Osteoblast (primary cell): ENCODE measurements at places on chromosomes 1 and 21. TPM values are rescaled to one million over a fixed set of nuclear protein-coding genes. Genes with fewer than 3 reads are reported as not detected.
A peak's percentile ranks its signal among the peaks of the same experiment; 100 is the strongest.

DNA sequence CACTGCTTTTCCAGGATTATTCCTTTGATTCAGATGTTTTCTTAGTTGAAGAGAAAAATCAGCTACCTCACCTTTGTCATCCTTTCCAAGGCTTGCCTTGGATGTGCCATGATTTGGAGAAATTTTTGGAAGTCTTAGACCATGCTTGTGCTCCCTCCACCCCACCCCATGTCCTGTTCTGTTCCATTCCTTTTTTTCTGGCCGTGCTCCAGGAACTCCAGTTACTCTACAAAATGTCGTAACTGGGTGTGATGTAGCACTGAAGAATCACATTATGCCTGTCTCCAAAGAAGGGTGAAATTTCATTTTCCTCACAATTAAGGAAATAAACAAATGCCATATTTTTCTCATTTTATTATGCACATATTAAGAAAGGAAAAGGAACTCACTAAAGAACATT, 217.8 kb upstream of the ZRANB2 start:
- H3K4me3 ChIP-seq: no peak overlapping the region
- H3K27me3 ChIP-seq: no peaks in the 10 kb centered on the region
- H3K27ac ChIP-seq: no peak overlapping the region

GRCh38 chr1:40081871-40082270, 15.2 kb downstream of the PPT1 start:
- no peak overlapping the region for H3K4me3 ChIP-seq
- H3K27me3 ChIP-seq: no peaks in the 10 kb centered on the region
- H3K4me1 ChIP-seq: peaks cover 9% of the 10 kb centered on the region
- no peak for DNase-seq
- peaks cover 33% of the 10 kb centered on the region for H3K36me3 ChIP-seq

- no peak overlapping the region for H3K27ac ChIP-seq
- no peaks in the 10 kb centered on the region for H3K36me3 ChIP-seq
- peak; percentile 86 for DNase-seq
- H3K27me3 ChIP-seq: no peaks in the 10 kb centered on the region
Observed at GRCh38 chr1:46333300-46334029, 7.1 kb upstream of the NSUN4 start.

- peaks cover 22% of the 10 kb centered on the region for H3K4me1 ChIP-seq
- H3K27ac ChIP-seq: peak overlapping the region; percentile 95
- peak overlapping the region; percentile 43 for H3K4me3 ChIP-seq
- H3K36me3 ChIP-seq: no peaks in the 10 kb centered on the region
- peaks cover 5% of the 10 kb centered on the region for H3K27me3 ChIP-seq
Observed at GRCh38 chr1:153490272-153491051, 30.0 kb upstream of the S100A7 start.

- no peak for DNase-seq
- H3K27ac ChIP-seq: no peak overlapping the region
- H3K27me3 ChIP-seq: peaks cover 33% of the 10 kb centered on the region
- no peak overlapping the region for H3K4me3 ChIP-seq
- no peaks in the 10 kb centered on the region for H3K4me1 ChIP-seq
- no peaks in the 10 kb centered on the region for H3K36me3 ChIP-seq
Observed at GRCh38 chr1:26154750-26155149, 4.1 kb upstream of the FAM110D start.

GRCh38 chr1:42014823-42015222, 96.1 kb upstream of the HIVEP3 start:
- H3K4me1 ChIP-seq: no peaks in the 10 kb centered on the region
- H3K36me3 ChIP-seq: no peaks in the 10 kb centered on the region
- no peaks in the 10 kb centered on the region for H3K27me3 ChIP-seq
- no peak for DNase-seq

- DNase-seq: peak; percentile 36
- H3K27me3 ChIP-seq: no peaks in the 10 kb centered on the region
- no peak overlapping the region for H3K4me3 ChIP-seq
- H3K36me3 ChIP-seq: peaks cover 3% of the 10 kb centered on the region
Observed at GRCh38 chr1:6694121-6694713, 7.4 kb downstream of the DNAJC11 start.

DNA sequence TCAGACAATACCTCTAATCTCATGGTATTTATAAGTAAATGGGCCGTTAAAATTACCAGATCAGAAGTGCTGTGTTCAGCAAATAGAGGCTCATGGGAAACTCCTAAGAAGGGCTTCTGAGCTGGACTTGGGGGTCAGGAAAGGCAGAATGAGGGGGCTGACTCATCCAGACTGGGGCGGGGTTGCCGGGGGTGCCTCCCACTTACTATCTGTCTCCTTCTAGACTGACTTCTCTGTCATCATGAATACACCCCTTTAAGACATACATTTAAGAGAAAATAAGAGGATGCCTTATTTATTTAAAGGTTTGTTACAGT, 96.0 kb upstream of the ERRFI1 start:
- H3K27ac ChIP-seq: peak overlapping the region; percentile 72
- peak; percentile 75 for DNase-seq
- no peaks in the 10 kb centered on the region for H3K27me3 ChIP-seq
- H3K36me3 ChIP-seq: no peaks in the 10 kb centered on the region

DNA sequence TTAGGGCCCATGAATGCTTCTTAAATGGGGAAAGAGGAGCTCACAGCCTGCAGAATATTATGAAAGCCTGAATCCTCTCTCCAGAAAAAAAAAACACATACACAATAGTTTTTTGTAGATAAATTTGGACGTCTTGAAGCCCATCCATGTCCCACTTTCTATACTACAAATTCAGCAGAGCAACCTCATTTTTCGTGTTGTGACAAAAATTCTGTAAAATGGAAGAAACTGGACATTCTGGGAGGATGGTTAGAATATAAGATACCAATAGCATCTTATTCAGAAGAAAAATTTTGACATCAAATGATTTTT, 102.1 kb downstream of the ZNF281 start:
- H3K27ac ChIP-seq: no peak overlapping the region
- no peak for DNase-seq
- no peaks in the 10 kb centered on the region for H3K27me3 ChIP-seq
- no peak overlapping the region for H3K4me3 ChIP-seq
- H3K36me3 ChIP-seq: no peaks in the 10 kb centered on the region

GRCh38 chr1:47323599-47324031, 9.7 kb upstream of the STIL start:
- no peak overlapping the region for H3K4me3 ChIP-seq
- no peaks in the 10 kb centered on the region for H3K36me3 ChIP-seq
- H3K27ac ChIP-seq: no peak overlapping the region
- H3K27me3 ChIP-seq: no peaks in the 10 kb centered on the region

DNA sequence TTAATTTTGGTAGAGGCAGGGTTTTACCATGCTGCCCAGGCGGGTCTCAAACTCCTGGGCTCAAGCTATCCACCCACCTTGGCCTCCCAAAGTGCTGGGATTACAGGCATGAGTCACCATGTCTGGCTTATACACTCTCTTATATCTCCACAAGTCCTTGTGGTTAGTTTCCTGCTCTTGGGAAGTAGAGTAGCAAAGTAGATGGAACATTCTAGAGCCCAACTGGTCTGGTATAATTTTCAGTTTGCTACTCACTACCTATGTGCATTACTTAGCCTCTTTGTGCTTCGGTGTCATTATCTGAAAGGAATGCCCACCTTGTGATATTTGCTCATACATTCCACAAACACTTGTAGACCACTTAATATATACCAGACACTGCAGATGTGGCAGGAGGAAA, 96.6 kb upstream of the IPO9 start:
- H3K4me3 ChIP-seq: no peak overlapping the region
- H3K36me3 ChIP-seq: peaks cover 18% of the 10 kb centered on the region
- H3K27ac ChIP-seq: no peak overlapping the region
- no peaks in the 10 kb centered on the region for H3K27me3 ChIP-seq
- no peak for DNase-seq

Gene CHODL
- total RNA-seq: not detected in 2 replicates

Gene CD52
- total RNA-seq: not detected in 2 replicates

Gene SELL
- total RNA-seq: under 0.01 TPM in 2 replicates

Gene CLIC6
- total RNA-seq: under 0.01 TPM in 2 replicates

Gene MYOM3
- total RNA-seq: under 0.01 TPM in 1 of 2 replicates, not detected in the other

Gene CAMK1G
- under 0.01 and 0.72 TPM in 2 replicates for total RNA-seq
